ENCODE measurements at places on chromosomes 13 and 19. TPM values are rescaled to one million over a fixed set of nuclear protein-coding genes. Genes with fewer than 3 reads are reported as not detected.

The SPRED3 gene
- total RNA-seq, result 0.66 TPM

The CPAMD8 gene
- 9.5 TPM for total RNA-seq

The KIR2DL4 gene
- total RNA-seq, result not detected

The EID2 gene
- 13.4 TPM for total RNA-seq

The DOCK6 gene
- total RNA-seq, result 20.9 TPM
